ENCODE measurements at places on chromosomes 12 and 14.

DNA sequence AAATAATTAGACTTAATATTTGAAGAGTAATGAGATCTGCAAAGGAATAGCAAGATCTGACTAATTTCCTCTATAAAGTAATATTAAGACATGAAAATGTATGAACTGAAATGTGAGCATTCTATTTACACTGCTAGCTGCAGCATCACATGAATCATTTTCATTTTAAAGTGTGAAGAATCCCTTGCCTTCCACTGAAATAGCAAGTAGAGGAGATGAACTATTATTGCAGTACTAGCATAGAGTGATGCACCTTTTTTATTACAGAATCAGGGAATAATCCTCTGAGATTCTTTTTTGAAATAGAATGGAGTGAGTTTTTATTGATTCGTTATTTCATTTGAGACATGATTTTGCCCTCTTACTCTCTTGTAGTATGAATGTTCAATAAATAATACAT is 281.9 kb upstream of the NAV3 start:
- DNase-seq = no peak

DNA sequence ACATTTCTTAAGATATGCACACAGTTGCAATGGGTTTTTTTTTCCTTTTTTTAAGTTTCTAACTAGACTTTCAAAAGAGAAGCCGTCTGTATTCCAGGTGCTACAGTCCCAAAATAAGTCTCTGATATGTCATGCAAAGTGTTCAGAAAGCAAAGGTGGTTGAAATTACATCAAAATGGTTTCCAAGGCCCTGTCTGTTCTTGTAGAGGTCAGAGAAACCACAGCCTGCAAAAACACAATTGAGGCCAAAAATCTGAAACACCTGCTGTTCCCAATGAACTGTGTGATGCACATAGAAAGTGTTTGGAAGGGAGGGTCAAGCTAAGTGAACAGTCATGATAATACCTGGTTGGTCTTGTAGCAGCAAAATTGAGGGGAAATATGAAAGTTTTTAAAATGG is 91.0 kb downstream of the VRK1 start:
- no peak for DNase-seq

DNA sequence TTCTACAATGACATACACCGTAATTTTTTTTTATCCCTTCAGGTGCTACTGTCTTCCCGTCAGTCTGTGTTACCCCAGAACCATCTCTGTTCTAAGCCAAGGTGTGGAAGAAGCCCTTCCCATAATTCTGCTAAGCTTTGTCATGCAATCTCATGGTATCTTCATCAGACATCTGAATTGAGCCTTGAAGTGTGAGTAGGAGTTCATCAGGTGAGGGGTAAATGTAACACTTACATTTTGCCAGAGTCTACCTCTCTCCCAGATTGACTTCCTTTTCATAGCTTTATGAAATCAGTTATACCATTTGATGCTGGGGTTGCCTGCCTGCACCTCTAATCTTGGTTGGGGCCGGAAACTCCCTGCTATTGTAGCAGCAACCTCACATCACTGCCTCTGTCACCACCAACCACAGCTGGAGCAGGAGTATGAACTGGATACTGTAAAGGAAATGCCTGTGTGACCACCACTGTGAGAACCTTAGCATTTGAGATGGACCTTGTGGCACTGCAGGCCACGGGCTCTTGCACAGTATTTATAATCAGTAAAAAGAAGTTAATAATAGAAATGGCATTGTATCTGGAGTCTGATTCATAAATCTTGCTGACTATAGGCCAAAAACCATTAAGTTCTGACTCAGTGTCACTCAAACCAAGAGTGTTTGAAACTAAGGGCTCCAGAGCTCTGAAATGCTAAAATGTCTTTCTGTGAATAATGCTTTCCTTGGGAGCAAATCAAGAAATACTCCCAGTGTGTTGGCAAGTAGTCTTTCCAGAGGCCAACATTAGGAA is 58.7 kb upstream of the STK38L start:
- no peak for DNase-seq

GRCh38 chr12:56336361-56337167 is 2.1 kb upstream of the IL23A start:
- DNase-seq = peak; percentile 10

DNA sequence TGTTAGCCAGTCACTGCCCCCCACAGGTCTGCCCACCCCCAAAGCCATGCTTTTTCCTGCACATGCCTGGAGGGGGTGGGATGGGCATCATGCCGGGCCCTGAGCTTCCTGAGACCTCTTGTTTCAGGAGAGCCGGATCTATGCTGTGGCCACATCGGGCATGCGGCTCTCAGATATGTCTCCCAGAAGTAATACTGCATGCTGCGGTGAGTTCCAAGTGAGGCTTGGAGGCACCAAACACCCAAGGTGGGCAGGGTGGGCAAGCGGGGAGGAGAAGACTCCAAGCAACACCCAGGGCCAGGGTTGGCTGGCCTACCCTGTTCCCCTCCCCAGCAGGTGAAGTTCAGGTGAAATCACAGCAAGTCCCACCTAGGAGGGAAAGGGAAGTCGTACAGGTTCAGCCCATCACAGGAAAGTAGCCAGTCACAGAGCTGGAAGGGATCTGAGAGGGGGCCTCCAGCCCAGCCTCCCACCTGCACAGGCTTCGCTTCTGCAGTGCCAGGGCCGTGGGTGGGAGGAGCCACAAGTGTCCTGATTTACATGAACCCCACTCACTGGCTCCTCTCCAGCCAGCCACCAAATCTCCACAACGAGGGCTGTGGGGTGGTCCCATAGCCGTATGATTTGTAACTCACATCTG is 30.9 kb downstream of the PIGH start:
- no peak for DNase-seq

DNA sequence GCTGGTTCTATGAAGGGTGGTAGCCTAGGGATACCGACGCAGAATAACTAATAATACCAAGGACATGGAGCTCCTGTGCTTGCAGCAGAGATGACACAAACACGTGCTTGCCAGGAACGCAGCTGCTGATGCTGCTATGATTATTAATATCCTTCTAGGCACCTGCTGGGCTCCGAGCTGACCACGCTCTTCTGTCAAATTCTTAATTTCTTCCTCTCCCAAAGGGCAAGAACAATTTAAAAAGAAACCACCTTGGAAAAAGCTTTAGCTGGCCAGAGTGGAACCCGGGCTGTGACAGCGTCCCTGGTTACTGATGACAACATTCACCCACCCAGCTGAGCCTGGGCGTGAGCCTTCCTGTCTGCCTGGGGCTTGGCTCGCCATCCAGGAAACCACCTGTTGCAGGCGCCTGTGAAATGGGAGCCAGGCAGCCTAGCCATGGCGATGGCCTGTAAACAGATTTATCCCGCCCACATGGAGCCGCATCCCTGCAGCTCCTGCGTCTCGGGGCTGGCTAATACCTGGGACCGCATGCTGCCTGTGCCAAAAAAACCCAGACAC is 28.8 kb downstream of the CLMN start:
- DNase-seq = no peak

DNA sequence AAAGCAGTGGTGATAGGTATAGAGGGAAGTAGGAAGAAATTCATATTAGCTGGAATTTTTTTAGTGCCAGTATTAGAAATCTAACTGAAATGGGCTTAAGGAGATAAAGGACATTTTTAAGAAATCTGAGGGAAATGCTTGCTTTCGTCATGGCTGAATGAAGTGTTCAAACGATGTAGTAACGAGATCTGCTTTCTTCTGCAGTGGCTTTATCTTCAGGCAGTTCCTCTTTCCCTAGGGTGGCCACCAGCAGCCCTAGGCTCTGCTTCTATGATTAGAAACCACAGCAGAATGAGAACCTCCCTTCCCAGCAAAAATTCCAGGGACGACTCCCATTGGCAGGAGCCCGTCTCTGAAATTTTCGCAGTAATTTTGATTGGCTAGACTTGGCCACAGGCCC is 163.9 kb upstream of the FRMD6 start:
- no peak for DNase-seq

DNA sequence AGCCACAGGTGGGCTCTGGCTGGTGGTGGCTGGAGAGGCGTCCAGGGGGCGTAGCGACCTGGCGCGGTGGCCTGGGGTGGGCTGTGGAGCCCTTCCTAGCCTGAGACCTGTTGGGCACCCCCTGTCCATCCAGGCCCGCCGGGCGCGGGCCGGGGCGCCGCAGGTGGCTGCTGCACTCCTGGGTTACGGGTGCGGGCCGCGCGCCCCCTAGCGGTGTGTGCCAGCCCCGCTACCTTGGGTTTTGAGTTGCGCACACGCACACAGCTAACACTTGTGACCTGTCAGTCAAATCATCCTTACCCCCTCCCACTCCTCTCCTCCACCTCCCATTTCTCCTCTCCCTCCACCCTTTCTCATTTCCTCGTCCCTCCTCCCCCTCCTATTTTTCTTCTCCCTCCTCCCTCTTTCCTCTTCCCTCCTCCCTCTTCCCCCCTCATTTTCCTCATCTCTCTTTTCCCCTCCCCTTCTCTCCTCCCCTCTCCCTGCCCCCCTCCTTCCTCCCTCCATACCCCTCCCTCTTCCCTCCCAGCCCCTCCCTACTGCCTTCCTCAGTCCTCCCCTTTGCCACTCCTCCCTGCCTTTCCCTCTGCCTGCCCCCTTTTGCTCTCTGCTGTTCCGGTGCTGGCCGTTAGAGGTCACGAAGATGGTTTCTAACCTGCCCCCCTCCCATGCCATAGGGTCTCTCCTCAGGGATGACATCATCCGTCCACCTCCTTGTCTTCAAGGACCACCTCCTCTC is 2.3 kb downstream of the MEG3 start:
- DNase-seq = peak; percentile 9

DNA sequence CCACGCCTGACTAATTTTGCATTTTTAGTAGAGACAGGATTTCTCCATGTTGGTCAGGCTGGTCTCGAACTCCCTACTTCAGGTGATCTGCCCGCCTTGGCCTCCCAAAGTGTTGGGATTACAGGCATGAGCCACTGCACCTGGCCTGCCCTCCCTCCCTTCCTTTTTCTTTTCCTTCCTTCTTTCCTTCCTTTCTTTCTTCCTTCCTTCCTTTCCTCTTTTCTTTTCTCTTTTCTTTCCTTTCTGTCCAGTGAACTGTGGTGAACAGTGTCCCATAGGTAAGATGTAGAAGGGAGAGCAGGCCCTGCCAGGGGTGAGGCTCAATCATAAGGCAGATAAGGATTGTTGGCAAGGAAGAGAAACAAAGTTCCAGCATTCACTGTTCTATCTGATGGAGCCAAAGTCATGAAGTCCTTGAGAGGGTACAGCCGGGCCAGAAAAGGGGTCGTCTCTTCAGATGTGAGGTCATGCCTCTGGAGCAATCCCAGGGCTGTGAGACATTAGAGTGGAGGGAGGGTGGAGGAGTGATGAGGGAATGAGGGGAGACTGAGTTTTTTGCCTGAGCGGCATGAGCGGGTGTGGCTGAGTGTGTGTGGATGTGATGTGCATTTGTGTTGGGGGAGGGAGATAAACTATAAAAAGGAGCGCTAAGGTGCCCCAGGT is 4.2 kb upstream of the MLF2 start:
- DNase-seq = no peak

GRCh38 chr14:30385925-30386324 is 173.0 kb upstream of the G2E3 start:
- no peak for DNase-seq

- DNase-seq = no peak
Observed at GRCh38 chr12:92771001-92771400, 68.2 kb downstream of the PLEKHG7 start.

GRCh38 chr12:55019784-55020183 is at the start of gene NEUROD4:
NEUROD4 (plus strand) TSS chr12:55019974; CDS start chr12:55026440, 6,466 bp downstream.
- no peak for DNase-seq

- no peak for DNase-seq
Observed at GRCh38 chr12:90899456-90900182, 55.4 kb downstream of the CCER1 start.

DNA sequence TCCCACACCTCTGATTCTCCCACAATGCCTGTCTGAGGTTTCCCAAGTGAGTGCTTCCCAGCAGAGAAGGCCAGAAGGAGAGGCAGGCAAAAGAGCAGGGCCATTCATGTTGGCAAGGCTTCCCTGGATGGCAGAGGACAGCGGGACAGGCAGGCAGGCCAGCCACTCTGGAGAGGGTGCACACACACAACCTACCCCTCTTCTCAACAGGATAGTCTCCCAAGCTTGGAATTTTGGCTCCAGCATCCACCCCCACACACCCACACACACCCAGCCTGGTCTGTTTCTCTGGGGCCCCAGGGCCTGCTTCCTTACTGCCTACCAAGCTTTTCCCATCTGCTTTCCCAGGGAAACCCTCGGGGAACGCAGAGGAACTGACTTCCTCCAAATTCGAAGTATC is 15.4 kb upstream of the RACGAP1 start:
- no peak for DNase-seq

DNA sequence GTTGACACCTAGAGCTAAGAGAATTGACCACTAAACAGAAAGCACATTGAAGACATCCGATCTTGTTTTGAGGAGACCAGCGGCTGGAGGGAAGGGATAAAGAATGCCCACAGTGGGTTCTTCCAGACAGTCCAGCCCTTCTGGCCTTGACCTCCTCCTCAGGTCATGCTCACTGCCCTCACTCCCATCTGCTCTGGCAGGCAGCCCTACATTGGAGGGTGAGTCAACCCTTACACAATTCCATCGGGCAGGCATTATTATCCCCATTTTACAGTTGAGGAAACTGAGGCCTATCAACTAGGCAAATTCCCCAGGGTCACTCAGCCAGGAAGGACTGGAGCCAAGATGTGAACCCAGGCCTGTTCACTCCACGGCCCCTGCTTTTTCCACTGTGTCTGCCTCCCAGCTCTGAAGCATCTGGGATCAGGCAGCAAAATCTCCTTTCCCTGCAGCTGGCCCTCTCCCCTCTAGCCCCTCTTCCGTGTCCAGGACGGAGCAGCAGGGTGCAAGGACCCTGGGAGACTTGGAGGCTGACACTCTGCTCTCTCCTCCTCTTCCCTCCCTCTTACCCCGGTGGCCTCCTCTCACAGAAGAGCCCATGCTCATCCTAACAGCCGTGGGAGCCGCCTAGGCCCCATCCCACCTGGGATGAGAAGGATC is 5.3 kb downstream of the SCNN1A start:
- DNase-seq = no peak

- no peak for DNase-seq
Observed at GRCh38 chr14:103819503-103820307, 27.7 kb downstream of the PPP1R13B start.

DNA sequence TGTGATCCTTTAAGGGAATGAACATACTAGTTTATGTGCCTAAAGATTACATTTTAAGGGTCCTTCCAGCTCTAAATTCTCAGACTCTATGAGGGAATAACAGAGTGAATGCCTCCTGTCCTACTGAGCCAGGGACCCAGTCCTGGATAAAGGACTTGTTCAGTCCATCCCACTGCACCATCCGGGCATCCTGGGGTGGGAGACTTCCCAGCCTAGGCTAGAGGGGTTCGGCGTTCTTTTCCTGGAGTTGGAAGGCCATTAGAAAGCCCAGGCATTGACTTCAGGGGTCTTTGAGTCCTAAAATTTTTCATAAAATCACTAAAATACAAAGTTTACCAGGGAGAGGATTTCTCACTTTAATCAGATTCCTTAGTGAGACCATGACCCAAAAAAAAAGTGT is 127.9 kb upstream of the FKBP4 start:
- no peak for DNase-seq

Data from amygdala (tissue), 56 donors.